Activated CD4-positive, alpha-beta T cell treated with anti-CD3 and anti-CD28 coated beads, Interleukin-10, Interleukin-2, amounts not matched to agents 100 ng/mL and 50 ng/mL, durations not matched to agents 16 hours and 8 hours (primary cell): ENCODE measurements at places on chromosomes 16 and 17.

- no peak for DNase-seq
Observed at GRCh38 chr17:22411185-22411784, 719.0 kb downstream of the KCNJ18 start.

GRCh38 chr17:44591206-44591605 is 33.9 kb downstream of the FZD2 start:
- no peak for DNase-seq

GRCh38 chr16:61500851-61501250 is 535.4 kb downstream of the CDH8 start:
- DNase-seq = no peak

- DNase-seq = no peak
Observed at GRCh38 chr16:19219836-19220235, 51.8 kb downstream of the SYT17 start.

- no peak for DNase-seq
Observed at GRCh38 chr16:55570159-55570558, 3.7 kb downstream of the CAPNS2 start.

- peak; percentile 85 for DNase-seq
Observed at GRCh38 chr17:68461589-68461988, 4.3 kb upstream of the WIPI1 start.

DNA sequence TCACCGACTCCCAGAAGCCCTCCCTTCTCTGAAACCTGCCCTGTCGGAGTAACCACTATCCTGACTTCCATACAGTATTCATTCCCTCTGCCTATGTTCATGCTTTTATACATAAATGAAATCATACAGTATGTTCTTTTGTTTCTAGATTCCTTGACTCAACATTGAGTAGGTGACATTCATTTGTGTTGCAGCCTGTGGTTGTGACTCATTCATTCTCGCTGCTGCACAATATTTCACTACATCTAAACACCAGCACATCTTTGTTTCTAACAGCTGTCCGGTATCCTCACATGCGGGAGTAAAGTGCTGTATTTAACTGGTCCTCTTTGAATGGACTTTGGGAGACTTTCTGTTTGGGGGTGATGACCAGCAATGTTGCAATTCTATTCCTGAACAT is 135.0 kb upstream of the FOXF1 start:
- DNase-seq = peak; percentile 1

DNA sequence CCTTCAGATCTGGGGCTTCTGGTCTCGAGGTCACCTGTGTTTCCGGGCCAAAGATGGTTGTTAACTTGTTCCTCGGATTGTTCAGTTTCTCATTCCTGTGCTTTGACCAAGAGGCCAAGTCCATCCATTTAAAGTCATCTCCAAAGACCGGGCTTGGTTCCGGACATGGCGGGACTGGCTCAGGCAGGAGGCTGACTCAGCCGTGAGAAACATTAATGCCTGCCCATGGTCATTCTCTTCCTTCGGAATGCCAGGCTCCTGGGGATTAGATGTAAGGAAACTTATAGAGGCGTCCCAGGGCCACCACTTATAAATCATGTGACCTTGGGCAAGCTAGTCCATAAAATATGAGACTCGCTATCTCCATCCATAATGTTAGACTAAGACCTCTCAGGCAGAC is 13.6 kb upstream of the NKD1 start:
- DNase-seq = no peak

DNA sequence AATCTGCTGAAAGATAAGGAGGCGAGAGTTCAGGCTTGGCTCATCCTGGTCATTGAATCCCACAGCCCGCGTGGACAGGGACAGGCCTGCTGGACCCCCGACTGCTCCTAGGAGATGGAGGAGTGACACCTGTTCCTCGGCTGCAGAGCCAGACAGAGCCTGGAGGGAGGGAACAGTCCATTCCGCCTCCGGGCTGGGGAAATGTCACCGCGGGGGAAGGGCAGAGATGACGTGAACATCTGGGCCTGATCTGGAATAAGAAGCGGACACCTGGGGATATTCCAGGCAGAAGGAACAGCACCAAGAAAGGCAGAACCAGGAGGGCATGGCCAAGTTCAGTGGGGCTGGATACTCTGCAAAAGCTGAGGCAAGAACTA is 1.5 kb downstream of the ZNF747 start:
- no peak for DNase-seq

DNA sequence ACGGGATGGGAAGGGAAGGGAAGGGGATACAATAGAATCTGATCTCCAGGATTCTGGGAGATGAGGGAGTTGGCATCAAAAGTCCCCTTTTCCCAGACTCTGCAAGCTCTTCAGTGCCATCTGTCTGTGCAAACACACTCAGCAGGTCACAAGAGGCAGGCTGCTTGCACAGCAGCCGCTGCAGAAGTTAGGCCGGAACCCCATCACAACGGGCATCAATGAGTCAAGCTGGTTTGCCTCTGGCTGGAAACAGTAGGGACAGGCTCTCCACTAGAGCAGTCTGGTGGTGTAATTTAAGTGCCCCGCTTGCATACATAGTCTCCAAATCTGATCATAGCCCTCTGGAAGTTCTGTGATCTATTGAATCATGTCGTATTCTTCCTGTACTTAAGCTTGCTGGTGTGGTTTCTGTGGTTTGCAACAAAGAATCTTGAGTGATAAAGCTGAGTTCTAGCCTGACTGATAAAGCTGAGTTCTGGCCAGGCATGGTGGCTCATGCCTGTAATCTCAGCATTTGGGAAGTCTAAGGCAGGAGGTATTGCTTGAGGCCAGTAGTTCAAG is 33.7 kb upstream of the KDM8 start:
- peak; percentile 88 for DNase-seq

DNA sequence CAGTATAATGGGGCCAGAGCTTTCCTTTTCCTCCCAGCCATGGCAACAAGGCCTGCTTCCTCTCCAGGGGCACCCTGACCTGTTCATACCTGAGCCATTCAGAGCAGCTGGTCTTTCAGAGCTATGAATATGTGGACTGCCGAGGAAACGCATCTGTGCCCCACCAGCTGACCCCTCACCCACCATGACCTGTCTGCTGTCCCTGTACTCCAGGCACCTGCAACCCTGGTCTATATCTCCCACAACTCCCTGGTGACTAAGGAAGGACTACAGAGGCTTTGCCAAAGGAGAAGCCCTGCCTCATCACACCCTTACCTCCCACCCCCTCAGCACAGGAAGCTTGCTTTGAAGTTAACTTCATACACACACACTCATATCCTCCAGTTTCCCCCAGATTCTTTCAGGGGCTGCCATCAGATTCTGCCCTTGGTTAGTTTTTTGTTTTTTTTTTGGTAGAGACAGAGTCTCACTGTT is 6.0 kb downstream of the TMEM106A start:
- DNase-seq = no peak

GRCh38 chr17:38558728-38559050 is 47.1 kb downstream of the SRCIN1 start:
- DNase-seq = no peak

DNA sequence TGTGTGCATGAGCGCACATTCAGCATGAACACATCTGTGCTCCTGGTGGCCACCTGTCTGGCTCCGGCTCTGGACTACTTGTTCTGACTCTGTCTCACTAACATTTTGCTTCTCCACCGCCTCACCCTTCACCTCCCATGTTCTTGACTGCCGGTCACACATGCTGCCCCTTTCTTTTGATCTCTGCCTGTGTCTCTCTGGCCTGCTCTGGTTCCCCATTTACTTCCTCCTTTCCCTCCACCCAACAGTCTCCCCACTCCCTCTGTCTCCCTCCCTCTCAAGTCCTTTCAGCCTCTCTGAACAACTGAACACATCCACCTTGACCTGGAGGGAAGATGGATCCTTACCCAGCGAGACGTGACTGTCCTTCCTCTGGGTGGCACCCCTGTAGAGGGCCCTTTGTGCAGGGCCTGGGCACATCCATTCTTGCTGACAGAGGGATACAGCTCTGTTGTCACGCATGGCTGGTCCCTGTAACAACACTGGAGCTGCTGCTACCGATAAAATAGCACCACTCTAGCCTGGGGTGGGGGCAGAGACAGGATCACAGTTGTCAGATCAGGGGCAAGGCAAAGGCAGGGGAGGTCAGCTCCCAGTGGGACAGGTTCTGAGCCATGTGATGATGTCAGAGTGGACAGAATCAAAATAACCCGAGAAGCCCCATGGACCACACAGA is 11.0 kb downstream of the ZSCAN32 start:
- no peak for DNase-seq

- no peak for DNase-seq
Observed at GRCh38 chr16:54287131-54288029, 793 bp upstream of the IRX3 start.

- no peak for DNase-seq
Observed at GRCh38 chr17:16818821-16819683, 129.0 kb downstream of the CCDC144A start.

DNA sequence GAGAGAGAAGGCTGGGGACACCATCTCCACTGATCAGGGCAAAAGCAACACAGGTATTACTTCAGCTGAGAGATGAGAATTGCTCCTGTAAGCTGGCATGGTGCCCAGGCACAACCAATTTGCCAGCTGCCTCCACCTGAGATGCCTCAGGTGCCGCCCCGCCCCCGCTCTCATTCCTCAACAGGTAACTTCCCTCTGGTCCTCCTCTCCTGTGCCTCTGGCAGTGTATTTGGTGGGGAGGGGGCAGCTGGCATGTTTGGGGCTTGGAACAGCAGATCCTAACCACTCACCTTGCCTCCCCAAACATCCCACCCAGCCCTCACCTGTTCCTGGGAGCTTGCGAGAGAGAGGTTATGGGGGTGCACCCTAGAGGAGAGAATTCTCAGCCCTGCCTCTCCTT is 2.9 kb upstream of the SRCIN1 start:
- no peak for DNase-seq

GRCh38 chr16:66238696-66239095 is 127.8 kb upstream of the CDH5 start:
- no peak for DNase-seq
